ENCODE measurements at places on chromosomes 16 and 17. TPM values are rescaled to one million over a fixed set of nuclear protein-coding genes. Genes with fewer than 3 reads are reported as not detected.

The ANKRD40CL gene
- not detected for total RNA-seq

The PRR15L gene
- not detected for total RNA-seq

The USP43 gene
- total RNA-seq = not detected

The GUCY2D gene
- 0.20 TPM for total RNA-seq

The ESRP2 gene
- total RNA-seq = not detected

The SLFN13 gene
- total RNA-seq = 15.0 TPM

The HS3ST3B1 gene
- 29.2 TPM for total RNA-seq

The SLC16A6 gene
- 3.7 TPM for total RNA-seq

The RTN4RL1 gene
- total RNA-seq = not detected

The ADAP2 gene
- 4.9 TPM for total RNA-seq

The MFSD6L gene
- 0.96 TPM for total RNA-seq

The PLLP gene
- 0.36 TPM for total RNA-seq

The CCL17 gene
- total RNA-seq = not detected

The TLCD2 gene
- total RNA-seq = 0.08 TPM

The DHRS7C gene
- not detected for total RNA-seq

The FOXJ1 gene
- total RNA-seq = 2.2 TPM

The NLE1 gene
- total RNA-seq = 10.0 TPM

The EXOC3L1 gene
- 0.66 TPM for total RNA-seq

The IL21R gene
- total RNA-seq = 24.6 TPM

The CD7 gene
- 165 TPM for total RNA-seq

Measured in naive thymus-derived CD4-positive, alpha-beta T cell (primary cell).